ENCODE measurements at places on chromosomes 5 and 9.

DNA sequence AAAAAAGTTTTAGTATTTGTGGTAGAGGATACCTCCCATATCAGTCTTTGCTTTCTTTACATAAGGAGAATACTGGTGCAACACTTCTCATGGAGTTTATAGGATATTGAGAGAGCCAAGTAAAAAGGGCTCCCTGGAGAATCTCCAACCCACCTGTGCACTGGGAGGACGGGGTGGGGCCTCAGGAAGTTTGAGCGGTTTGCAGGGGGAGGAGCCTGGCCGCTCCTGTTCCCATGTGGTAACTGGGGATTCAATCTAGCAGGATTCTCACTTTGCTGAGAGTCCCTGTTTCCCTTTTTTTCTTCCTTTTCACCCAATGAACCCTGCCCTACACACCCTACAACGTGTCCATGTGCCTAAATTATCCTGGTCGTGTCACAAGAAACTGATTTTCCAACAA lies 82.8 kb downstream of the APTX start:
- no peak for DNase-seq

GRCh38 chr9:137959641-137960411 lies 82.2 kb downstream of the CACNA1B start:
- no peak for DNase-seq

GRCh38 chr9:111937301-111937700 lies 40.7 kb downstream of the UGCG start:
- DNase-seq, result no peak

DNA sequence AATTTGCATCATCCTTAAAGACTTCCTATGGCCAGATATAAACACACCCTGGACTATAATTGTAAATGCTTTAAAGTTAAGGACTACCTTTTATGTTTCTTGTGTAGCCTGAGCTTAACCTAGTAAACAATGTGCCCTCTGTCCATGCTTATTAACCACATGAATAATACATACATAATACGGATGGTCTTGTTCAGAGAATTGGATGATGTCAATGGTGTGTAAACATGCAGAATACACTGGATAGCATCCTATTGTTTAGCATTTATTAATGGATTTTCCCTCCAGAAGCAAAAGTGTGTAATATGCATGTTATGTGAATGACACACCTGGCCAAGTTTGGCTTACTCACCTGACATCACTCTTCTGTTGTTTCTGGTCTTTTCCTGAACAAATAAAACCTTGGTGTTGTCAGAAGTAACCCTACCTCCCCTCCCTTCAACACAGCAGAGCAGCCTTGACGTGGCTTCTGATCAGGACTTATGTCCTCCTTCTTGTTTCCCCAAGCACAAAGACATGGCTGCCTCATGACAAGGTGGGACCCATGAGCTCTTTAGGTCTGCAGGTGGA lies 517.9 kb downstream of the MTRR start:
- DNase-seq, result no peak

Measured in GM23248 (cell line).